ENCODE measurements at places on chromosomes 1 and 21.

GRCh38 chr21:40194185-40194980 is 327.1 kb downstream of the PCP4 start:
- DNase-seq: no peak

DNA sequence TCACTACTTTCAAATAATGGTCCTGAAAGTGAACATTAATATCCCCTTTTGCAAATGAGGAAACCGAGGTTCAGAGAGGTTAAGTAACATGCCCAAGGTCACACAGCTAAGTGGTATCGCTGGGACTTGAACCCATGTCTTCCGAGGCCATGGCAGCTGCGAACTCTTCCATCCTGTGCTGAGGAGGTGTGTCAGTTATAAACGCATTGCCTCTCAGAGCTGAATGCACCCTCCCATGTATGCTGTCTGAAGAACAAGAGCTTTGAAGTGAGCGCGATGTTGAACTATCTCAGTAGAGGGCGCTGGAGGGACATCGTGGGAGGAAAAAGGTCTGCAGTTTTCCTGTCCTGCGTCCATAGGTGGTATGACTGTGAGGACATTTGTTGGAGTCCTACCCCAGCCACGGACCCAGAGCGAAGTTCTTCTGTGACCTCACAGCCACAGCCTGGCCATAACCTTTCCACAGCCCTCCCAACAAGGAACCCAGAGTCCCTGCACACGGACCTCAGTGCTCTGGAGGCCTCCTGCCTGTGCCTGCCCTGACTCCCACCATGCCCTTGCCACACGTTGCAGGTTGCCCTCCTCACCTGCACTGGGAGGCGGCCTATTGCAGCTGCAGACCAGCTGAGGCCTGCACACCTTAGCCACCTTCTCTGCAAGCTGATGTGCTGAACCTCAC is 7.5 kb downstream of the MYOC start:
- DNase-seq: peak; percentile 92

DNA sequence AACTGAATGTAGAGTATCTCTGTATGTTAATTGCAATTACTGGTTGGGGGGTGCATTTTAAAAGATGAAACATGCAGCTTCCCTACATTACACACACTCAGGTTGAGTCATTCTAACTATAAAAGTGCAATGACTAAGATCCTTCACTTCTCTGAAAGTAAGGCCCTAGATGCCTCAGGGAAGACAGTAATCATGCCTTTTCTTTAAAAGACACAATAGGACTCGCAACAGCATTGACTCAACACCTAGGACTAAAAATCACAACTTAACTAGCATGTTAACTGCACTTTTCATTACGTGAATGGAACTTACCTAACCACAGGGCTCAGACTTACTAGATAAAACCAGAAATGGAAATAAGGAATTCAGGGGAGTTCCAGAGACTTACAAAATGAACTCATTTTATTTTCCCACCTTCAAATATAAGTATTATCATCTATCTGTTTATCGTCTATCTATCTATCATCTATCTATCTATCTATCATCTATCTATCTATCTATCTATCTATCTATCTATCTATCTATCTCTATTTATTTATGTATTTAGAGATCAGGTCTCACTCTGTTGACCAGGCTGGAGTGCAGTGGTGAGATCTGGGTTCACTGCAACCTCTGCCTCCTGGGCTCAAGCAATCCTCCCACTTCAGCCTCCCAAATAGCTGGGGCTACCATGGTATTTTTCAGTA is 47.8 kb downstream of the CHML start:
- no peak for DNase-seq

DNA sequence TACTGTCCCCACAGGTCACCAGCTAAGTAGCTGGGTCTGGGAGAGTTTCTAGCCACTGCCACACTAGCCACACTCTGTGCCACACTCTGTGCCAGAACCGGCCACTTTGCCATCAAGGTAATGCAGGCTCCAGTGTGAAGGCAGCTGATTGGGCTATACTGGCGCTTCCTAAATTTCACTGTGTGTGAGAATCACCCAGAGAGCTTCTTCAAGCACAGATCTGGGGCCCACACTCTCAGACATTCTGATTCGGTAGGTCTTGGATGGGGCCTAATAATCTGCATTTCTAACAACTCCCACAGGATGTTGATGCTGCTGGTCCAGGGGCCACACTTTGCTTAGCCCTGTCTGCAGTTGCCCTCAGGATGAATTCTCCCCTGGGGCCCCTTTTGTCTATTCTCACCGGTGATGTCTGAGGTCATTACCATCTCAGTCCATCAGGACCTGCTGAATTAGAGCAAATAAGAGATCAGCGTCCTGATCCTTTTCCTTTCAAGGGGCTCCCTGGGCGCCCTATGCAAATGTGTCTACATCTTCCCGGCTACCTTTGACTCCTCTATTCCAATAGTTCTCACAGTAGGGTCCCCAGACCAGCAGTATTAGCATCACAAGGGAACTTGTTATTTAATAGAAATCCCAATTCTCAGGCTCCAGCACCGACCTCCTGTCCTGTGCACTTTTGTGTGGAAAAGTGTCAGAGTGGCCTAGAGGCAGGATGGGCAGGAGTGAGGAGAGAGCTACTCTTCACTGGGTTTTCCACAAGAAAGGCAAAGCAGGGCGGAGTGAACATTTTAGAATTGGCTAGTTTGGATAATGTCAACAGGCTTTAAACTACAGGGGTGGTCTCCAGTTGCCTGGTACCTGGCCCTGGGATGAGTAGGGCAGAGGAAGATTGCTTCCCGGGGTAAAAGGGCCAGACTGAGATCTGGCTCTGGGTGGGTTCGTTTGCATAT is 24.7 kb upstream of the LRRN2 start:
- DNase-seq: no peak

DNA sequence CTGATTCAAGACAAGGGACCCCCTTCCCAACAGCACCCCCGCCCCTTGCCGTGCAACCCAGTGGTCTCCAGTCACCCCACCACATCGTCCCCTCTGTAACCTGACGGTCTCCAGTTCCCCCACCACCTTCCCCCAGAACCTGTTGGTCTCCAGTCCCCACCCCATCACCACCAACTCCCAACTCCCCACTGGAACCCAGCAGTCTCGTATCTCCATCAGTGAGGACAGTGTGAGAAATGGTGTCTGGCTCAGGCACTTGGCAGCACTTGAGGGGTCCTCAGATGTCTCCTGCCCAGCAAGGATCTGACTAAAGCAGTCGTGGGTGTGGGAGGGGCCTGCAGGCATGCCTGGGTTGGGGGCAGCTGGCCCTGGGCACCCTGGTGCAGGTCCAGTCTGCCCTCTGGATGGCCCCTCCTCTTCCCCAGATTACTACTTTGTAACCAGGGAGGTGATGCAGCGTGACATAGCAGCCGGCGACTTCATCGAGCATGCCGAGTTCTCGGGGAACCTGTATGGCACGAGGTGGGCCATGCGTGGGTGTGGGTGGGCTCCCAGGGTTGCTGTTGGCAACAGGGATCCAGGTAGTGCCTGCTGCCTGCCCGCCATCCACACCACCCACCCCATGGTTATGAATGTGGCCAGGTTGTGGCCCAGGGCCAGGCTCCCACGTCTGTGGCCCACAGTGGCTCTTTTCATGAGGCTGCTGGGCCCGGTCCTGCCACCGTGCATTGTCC is 3.1 kb upstream of the GJC2 start:
- DNase-seq: no peak

GRCh38 chr1:233269656-233270055 is 25.9 kb downstream of the PCNX2 start:
- DNase-seq: peak; percentile 67

GRCh38 chr1:245433561-245433960 is 278.8 kb downstream of the KIF26B start:
- no peak for DNase-seq

GRCh38 chr1:105865546-105865945 is 1190.9 kb upstream of the PRMT6 start:
- peak; percentile 5 for DNase-seq

- no peak for DNase-seq
These were observed 1321.2 kb downstream of the NCAM2 start for GRCh38 chr21:22319435-22319834.

DNA sequence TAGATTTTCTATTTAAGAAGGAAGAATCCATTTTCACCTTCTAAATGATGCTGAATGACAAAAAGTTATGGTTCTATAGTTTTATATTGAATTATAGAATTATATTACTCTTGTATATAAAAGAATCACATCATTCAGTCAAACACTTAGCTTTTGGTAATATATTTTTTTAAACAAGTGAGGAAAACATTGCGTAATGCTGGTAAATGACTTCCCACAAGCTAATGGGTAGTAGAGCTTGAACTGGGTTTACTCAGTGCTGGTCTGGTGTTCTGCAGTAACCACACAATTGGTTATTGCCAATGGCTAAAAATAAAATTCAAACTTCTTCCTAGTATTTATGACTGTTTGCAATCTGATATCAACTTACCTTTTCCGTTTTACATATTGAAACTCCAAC is 10.6 kb upstream of the GIPC2 start:
- DNase-seq: no peak

DNA sequence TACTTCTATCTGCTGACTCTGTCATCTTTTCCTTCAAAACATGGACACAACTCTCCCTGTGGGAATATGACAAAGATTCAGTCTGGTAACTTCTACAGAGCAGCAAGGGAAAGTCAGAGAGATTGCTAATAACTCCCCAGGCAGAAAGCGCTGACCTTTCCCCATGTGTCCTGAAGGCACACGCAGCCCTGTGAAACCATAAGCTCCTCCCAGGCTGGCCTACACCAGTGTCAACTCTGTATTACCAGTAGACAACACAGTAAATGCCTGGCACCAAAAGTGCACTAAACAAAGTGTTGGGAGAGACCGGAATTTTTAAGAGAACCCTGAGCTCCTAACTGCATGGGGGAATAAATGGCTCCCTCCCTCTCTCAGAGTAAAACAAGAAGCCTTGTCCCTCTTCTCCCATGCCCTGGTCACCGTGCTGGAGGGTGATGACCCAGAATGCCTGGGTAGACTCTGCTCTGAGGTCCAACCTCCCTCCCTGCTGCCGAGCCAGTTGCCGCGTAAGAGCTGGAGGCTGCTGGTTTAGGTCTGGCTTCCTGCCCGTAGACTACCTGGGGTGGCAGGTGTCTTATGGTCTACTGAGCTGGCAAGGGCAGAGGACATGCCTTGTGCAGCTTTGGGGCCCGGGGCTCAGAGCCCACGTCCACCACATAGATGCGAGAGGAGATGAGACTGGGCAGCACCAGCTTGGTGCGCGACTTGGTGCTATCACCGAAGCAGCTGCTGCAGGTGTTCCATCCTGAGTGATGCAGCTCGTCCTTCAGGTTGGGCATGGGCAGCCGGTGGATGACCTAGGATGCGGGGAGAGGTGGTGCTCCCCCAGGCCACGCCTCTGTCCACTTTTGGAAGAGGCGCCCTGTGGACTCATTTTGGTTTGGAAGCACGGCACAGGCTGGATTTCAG is 3.9 kb downstream of the SELENBP1 start:
- no peak for DNase-seq

GRCh38 chr21:39066829-39067780 is 116.1 kb downstream of the PSMG1 start:
- DNase-seq: no peak

GRCh38 chr1:6288026-6288425 is 27.1 kb upstream of the GPR153 start:
- DNase-seq: no peak

DNA sequence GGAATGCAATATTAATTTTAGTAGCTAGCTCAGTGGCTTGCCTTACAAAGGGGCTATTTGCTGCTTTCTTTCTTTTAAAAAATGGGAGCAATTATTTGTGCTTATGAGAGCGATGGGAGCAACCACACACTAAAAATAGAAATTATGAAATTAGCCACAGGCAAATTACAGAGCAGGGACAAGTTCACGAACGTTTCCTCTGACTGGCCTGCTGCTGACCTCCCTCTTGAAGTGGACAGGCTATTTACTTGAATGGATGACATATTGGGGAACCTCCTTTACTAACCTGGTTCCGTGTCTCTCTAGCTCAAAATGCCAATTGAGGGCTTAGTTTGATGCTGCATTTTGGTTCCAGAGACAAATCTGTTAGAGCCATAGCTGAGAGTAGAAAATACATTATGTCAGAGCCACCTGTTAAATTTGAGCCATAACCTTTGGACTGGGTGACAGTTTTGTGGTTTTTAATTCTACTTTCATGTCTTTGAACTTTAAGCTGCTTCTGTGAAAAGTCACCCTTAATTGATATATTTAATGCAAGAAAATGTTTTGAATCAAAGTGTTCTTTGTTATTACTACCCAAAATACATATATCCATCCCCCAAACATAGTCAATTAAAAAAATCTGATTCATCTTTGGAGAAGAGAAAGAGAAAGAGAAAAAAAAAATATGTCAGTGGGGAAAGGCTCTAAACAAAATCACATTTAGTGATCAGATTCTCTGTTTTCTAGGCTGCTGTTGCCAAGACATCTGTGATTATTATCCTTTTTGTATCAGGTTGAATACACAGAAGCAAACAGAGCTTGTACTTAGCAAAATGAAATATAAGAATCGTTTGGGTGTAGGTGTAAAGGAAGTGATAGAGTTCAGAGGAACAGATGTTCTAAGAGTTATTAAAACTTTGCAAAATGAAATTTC is 351.9 kb downstream of the ADGRL2 start:
- DNase-seq: no peak

GRCh38 chr1:197778366-197778945 is 3.2 kb upstream of the DENND1B start:
- DNase-seq: no peak

DNA sequence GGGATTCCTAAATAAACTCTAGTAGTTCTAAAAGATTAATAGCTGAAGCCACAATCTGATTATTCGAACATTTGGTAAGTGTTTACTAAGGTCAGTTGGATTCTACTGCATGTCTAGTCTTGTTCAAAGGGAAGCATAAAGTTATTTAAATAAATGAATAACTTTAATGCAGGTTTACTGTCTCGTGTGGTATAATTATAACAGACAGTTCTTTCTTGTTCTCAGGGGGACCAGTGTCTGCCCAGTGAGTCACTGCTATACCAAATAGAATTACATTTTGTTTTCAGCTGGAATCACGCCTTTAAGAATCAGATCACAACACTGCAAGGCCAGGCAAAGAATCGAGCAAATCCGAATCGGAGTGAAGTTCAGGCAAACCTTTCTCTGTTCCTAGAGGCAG is 45.1 kb downstream of the SMG7 start:
- DNase-seq: no peak

DNA sequence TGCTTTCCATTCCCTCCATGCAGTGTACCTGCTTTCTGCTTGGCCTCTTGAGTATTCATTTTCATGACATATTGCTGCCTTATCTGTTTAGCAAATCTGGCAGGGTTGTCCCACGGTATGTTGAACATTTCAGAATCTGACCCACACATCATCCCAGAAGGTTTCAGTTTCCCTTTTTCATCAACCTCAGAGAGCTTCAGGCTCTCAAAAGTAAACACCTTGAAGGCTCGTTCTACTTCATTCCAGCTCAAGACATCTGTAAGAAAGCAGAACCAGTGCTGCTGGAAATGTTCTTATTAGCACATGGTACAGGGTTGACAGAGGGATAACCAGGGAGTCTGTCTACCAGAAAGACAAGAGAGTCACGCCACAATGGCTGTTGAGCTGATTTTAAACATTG is 103.6 kb downstream of the SPAG17 start:
- no peak for DNase-seq

GRCh38 chr1:21956720-21957552 is 19.8 kb upstream of the HSPG2 start:
- no peak for DNase-seq

GRCh38 chr21:41973427-41973831 is 19.6 kb upstream of the C2CD2 start:
- no peak for DNase-seq
